ENCODE measurements at places on chromosomes 2 and 18.

- DNase-seq = no peak
These were observed 31.8 kb downstream of the RNU4ATAC start for GRCh38 chr2:121562269-121563176.

- DNase-seq = no peak
These were observed 140.6 kb downstream of the CCDC148 start for GRCh38 chr2:158315803-158316414.

GRCh38 chr2:85088921-85089320 lies 44.3 kb upstream of the TCF7L1 start:
- no peak for DNase-seq

DNA sequence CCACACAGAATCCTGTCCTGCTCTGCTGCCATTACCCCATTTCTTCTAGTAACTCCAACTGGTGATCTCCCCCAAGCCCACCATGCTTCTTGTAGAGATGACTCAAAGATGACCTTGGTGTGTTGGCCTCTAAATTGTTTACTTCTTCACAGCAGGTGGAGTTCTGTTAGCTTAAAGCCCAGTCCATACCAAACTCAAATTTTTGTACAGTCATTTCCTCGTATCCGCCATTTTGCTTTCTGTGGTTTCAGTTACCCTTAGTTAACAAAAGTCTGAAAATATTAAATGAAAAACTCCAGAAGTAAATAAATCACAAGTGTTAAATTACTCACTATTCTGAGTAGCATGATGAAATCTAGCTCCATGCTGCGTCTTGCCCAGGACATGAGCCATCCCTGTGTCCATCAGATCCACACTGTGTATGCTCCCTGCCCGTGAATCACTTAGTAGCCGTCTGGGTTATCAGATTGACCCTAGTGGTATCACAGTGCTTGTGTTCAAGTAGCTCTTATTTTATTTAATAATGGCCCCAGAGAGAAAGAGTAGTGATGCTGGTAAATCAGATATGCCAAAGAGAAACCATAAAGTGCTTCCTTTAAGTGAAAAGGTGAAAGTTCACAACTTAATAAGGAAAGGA lies 133.3 kb upstream of the NOL4 start:
- DNase-seq = no peak

DNA sequence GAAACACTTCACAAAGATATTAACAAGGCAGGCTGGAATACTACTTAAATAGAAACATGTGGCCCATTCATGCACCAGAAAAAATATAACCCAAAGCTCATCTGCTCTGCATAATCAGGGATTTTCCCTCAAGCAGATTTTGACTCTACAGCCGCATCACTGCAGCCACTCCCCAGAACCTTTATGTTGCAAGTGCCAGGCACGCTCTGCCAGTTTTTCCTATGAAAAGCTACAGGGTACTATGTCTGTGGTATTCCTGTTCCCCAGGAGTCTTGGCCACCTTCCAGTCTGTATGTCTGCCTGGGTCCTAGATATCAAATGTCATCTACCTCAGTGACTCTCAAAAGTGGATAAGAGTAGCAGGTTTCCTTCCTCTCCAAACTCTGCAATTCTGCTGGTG lies 3.8 kb downstream of the COA5 start:
- DNase-seq = no peak

DNA sequence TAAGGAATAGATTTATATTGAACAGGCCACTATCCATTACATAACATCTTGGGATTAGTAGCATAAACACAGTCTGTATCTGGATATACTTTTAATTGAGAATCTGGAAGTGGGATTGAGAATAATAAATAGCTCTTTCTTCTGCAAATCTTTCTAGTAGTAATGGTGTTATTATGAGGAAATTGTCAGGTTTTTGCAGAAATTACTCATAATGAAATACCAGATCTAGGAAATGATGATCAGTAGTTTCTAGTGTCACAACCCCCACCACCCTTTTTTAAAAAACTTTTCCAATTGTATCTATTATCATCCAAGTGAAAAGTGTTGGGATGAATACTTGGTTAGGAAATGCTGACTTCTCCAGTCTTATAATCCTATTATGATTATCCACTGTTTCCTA lies 18.7 kb downstream of the NBEAL1 start:
- no peak for DNase-seq

GRCh38 chr2:78465707-78466106 lies 559.8 kb upstream of the REG3G start:
- DNase-seq = no peak

Data from CD4-positive, alpha-beta T cell treated with Interleukin-2 at 100 ng/mL for 4 hours (primary cell).